ENCODE measurements at places on chromosomes 16 and 17.
A peak's percentile ranks its signal among the peaks of the same experiment; 100 is the strongest.

DNA sequence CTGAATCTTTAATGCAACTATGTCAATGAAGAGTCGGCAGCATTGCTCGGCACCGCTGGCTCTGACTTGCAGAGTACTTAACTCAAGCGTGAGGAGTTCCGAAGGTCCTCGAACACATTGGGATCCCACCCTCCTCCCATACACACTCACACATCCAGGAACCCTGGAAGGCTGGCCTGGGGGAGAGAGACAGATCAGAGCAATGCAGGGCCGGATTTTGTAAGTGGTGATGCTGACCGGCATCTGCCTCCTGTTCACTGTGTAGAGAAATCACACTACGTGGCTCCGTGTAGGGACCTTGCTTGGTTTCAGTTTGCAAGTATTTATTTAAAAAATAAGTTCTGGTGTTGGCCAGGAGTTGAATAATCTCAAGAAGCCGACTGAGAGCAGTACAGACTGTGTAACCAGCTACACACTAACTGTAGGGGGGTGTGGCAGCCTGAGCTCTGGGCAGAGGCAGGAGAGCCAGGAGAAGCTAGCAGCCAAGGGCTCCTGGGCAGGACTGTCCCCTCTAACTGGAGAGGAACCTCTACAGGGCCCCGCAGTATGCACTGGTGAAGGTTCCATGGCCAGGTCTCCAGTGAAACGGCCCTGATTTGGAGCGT lies 190.2 kb upstream of the TNRC6C start:
- no peak for DNase-seq

DNA sequence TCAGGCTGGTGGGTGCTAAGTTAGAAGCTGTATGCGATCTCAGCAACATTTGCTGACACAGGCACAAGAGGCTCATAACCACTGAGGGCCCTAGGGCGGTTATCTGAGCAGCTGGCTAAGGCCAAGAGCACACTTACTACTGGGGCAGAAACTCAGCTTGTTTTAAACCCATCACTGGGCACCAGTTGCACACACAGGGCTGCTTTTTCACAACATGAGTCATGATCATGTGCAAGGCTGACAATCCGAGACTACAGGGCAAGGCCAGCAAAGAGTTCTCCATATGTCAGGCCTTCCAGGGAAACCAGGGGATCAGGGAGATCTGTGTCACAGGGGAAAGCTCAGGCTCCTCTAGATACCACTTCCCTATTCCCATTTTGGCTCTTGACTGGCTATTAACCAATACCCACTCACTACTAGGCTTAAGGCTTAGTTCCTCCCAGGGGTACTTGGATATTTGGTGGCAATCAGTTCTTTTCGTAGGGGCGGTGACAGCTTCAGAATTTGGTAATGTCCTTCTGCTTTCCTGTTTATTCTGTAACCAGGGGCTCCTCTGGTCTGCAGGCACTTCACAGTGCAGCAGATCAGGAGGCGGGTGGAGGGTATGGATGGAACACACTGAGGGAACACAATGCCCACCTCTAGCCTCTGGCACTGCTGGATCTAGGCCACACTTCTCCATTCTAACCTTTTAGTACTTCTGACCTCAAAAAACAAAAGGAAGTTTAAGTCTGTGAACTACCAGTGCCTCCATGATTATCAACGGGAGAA lies 44.9 kb upstream of the ERN1 start:
- no peak for DNase-seq

DNA sequence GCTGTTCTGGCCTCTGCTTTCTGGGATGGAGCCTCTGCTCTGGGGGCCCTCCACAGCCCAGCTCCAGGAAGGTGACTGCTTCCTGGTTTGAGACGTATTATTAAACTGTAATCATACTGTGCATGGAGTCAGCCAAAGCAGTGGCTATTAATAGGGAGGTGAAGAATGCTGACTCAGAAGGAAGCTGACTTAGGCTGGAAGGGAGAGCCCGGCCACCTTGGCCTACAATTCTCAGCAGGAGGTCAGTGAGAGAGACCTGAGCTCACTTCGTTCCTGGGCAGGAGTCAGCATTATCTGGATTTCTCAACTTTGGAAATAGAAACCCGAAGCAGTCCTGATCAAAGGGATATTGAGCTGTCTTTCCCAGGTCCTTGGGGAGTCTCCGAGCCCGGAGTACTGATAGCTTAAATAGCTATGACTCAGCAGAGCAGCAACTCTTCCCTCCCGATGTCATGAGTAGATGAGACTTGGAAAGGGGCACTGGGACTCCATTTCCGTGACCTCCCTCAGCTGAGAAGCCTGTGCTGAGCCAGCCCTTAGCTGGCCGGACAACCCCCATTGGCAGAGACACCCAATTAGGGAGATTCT lies 91.8 kb downstream of the YPEL2 start:
- DNase-seq = no peak

- no peak for DNase-seq
Measured at GRCh38 chr17:71460943-71461342, 659.9 kb upstream of the SOX9 start.

DNA sequence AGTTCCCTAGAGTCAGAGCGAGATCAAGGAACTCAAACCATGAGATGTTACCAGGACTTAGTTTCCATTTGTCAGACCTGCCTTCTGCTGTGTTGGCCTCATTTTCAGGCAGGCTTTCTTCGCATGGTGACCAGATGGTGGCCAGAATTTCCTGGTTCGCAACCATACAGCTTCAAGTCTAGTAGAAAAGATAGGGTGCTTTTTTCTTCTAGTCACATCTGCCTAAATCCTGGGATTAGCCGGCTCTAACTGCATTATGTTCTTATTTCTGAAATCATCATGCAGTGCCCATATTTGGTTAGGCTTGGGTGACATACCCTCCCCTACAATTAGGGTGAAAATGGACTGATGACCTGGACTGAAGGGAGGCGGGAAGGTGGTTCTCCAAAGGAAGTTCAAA lies 131.5 kb downstream of the SHISA9 start:
- DNase-seq = no peak

- DNase-seq = no peak
Measured at GRCh38 chr16:49505556-49505955, 132.0 kb downstream of the C16orf78 start.

- no peak for DNase-seq
Measured at GRCh38 chr17:8685381-8685780, 54.9 kb upstream of the MYH10 start.

DNA sequence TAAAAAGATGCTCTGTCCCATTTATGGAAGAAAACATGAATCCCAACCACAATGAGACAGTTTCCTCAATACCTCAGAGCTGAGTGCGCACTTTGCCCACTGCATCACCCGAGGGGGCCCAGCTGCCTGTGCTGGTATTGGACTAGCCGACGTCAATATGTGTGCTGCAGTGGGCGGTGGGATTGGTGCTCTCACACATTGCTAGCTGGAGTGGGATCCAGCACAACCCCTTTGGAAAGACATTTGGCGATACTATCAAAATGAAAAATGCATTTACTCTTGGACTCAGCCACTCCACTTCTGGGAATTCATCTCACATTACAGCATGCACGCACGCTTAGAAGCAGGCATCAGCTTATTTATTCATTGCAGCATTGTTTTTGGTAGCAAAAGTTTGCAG lies 289.2 kb upstream of the FOXF1 start:
- DNase-seq = no peak

DNA sequence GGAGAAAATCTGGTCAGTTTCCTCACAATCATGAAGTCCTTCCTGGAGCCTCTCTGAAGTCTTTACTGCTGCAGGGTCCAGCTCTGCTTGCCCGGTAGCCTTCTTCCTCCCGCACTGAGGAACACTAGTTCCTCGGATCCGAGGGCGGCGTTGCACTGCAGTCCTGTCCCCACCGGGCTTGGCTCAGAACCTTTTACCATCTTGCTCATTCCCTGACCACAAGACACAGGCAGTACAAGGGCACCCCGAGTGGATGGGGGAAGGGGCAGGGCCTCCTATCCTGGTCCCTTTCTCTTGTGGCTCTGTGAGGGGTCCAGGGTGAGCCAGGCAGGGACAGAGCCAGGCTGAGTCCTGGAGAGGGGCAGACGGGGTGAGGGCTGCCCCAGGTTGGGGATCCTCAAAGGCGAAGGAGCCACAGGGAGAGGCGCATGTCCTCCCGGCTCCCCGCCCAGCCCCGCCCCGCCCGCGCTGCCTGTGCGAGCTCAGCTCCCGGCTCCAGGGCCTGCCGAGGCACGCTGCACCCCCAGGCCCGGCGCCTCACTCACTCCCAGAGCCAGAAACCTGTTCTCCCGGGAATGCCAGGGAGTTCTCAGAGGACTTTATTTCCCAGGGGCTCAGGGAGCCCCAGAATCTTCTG lies 1.5 kb downstream of the FOXN1 start:
- DNase-seq = no peak

DNA sequence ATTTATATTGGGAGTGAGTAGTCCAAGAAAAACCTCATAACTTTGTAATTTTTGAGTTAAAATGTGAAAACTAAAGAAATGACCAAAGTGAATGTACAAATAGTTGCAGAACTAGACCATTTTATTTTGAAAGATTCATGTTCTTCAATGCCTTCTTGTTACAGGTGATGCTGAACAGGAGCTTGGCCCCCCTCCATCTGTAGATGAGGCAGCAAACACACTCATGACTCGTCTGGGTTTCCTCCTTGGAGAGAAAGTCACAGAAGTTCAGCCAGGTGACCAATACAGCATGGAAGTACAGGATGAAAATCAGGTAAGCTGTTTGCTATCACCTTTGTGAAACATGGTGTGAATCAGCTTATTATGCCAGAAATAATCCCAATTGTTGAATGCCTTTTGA lies 227.8 kb downstream of the TANC2 start:
- DNase-seq = no peak

DNA sequence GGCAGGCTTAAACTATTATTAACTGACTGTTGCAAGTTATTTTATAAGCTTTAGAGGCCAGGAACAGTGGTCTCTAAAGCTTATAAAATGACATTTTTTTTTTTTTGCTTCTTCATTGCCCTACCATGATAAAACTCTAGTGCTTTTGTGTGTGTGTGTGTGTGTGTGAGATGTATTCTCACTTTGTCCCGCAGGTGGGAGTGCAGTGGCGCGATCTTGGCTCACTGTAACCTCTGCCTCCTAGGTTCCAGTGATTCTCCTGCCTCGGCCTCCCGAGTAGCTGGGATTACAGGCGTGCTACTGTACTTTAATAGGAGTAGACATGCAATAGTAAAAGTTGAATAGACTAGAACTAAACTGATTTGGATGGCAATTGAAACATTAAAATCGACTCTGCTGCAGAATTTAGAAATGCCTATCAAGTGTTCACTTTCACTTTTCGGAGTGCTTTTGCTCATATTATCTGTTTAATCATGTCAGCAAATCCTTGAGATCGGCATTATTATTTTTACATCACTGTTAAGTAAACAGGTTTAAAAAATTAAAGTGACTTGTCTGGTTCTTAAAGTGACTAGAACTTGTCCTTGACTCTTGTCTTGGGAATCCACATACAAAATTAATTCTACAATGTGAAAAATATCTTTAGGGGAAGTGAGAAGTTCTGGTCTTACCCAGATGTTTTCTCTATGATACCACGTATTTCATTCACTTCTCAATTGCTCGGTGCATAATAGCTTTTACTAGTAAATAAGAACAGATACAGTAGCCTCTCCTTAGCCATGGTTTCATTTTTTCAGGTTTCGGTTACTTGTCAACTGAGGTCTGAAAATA lies 8.4 kb upstream of the PCTP start:
- no peak for DNase-seq

DNA sequence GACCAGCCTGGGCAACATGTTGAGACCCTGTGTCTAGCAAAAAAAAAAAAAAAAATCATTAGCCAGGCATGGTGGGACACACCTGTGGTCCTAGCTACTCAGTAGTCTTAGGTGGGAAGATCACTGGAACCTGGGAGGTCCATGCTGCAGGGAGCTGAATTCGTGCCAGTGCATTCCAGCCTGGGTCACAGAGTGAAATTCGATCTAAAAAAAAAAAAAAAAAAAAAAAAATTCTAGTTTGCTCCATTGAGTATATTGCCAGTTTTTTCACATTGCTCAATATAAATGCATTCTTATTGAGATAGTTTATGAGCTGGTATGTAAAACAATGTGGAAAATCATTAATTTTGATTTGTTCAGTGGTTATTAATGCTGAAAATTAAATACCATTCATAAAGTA lies 52.0 kb downstream of the ABHD15 start:
- DNase-seq = no peak

DNA sequence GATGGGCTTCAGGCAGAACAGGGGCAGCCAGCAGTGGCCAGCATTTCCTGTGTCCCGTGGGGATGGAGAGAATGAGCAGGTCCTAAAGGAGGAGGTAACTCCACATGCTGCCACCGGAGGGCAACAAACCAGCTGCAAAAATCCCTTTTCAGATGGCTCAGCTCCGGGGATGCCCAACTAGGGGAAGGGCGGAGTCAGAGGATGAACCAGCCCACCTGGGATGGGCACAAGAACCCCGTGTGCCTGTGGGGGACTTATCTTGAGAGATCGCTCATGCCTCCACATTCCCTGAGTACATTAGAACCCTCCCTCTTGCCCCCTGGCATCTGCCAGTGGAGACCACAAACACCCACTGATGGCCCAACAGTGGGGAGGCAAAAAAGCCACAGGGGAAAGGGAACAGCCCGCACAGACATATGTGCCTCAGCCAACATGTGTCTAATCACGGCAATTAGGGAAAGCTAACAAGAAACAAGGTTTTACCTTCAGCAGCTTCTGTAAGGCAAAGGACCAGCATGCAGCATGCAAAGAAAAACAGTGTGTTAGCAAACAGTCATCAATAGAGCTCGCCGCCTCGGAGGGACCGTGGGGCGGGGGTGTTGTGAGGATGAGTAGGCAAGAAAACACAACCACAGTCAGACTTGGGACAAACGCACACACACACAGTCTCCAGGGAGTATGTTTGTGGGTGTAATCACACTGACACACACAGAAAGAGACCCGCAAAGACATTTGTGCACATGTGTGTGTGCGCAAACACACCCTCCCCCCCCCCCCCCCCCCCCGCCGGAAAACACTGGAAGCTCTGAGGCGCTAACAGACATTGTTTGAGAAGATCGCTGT lies 64.0 kb downstream of the MYO18A start:
- DNase-seq = peak; percentile 44

DNA sequence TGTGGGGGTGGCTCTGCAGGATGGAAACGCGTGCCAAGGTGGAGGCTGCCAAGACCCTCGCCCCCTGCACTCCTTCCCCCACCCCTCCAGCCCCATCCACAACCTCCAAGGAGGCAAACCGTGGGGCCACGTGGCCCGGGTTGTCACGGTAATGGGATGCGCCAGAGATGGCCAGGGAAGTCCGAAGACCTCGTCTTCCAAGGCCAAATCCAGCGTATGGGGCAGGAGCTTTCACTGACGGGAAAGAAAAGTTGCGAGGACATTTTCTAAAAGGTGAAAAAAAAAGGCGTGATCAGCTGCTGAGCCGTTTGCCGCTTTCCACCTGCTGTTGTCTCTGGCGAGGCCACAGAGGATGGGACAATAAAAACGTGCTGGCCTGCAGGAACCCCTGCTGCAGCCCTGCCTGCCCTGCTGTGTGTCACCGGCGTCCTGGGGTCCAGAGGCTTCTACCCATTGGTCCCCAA lies 28.3 kb upstream of the GSE1 start:
- no peak for DNase-seq

GRCh38 chr17:31738996-31739699 lies 119.9 kb downstream of the COPRS start:
- no peak for DNase-seq

Measured in hematopoietic multipotent progenitor cell treated with erythropoietin and hydrocortisone succinate and interleukin-3 and kit ligand, for 15 days (in vitro differentiated cells).